ENCODE measurements at places on chromosomes 1 and 21.

- DNase-seq, result no peak
These were observed 656 bp downstream of the SH2D2A start for GRCh38 chr1:156815961-156816422.

GRCh38 chr1:65150583-65151263 lies 2.7 kb downstream of the AK4 start:
- no peak for DNase-seq

GRCh38 chr1:181352695-181353094 lies 130.6 kb upstream of the CACNA1E start:
- DNase-seq, result no peak

GRCh38 chr1:224069138-224069537 lies 44.8 kb upstream of the FBXO28 start:
- no peak for DNase-seq

- peak; percentile 76 for DNase-seq
These were observed 4.8 kb upstream of the SLC2A1 start for GRCh38 chr1:42963378-42964043.

DNA sequence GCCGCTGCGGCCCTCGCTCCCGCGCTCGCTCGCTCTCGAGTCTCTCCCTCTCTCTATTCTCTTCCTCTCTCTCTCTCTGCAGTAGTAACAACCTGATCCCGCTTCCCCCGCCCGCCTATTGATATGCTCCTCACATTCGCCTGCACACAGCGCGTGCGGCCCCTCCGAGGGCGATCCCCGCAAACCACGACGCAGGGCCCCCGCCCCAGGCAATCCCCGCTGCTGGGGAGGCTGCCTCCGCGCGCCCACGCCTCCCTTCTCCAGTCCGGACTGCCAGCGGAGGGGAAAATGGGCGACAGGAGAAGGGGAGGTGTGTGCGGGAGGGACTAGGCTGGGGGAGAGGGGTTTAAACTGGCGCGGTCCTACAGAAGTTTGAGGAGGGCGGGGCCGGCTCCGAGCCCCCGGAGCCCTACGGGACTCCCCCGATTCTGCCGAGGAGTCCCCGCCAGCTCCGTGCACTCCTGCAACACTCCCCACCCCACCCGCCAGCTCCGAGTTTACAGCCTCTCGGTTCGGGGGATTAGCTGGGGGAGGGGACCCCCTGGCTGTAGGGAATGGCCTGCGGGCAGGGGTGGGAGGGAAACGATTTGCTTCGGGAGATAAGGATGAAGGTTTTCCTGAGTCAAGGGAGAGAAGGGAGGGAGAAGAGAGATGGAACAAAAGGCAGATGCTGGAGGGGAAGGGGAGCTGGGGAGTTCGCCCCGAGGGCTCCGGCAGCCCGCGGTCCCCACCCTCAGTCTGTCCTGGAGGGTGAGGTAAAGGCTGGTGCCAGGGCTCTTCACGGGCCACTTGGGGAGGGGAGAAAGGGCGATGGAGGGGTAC lies 66.6 kb downstream of the SYT2 start:
- peak; percentile 12 for DNase-seq

DNA sequence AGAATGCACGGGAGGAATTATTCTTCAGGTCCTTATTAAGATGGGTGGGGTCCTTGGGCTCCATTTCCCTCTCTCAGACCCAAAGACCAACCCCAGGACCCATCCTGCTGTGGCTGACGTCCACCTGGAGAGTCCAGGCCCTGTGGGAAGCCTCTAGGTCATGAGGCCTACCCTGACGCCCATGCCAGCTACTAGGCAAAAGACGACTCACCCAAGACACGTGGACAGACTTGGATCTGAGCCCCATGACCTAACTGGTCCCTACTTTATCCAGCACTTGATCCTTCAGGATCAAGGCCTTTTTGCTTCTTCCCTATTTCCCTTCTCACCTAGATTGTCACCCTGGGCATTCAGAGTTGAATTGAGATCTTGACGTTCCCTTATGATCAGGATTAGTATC lies 56.0 kb upstream of the CASZ1 start:
- DNase-seq, result peak; percentile 19
